ENCODE measurements at places on chromosomes 1 and 21.

GRCh38 chr21:45392573-45392971, 12.4 kb upstream of the COL18A1 start:
- DNase-seq = no peak

- no peak for DNase-seq
Measured at GRCh38 chr21:16634515-16634914, 878.3 kb upstream of the CXADR start.

DNA sequence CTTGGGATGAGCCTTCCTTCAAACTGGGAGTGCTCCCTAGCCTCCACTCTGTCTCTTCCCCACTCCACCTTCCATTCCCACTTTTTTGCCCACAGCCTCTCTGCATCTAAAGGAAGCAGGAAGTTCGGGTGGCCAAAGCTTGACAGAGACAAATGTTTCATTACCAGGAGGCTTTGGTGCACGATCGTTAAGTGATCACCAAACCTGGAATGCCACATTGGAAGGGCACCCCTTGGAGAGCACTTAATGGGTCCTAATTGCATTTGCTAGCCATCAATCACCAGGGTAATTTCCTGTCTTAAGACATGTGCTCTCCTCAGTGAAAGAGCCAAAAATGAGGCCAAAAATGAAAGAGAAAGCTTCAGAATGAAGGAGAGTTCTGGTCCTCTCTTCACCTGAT, 206.5 kb downstream of the TNR start:
- no peak for DNase-seq

GRCh38 chr1:156298852-156299357, at the start of gene VHLL:
Gene VHLL (minus strand): TSS chr1:156299307. CDS start chr1:156299189, 118 bp downstream.
- DNase-seq = no peak

DNA sequence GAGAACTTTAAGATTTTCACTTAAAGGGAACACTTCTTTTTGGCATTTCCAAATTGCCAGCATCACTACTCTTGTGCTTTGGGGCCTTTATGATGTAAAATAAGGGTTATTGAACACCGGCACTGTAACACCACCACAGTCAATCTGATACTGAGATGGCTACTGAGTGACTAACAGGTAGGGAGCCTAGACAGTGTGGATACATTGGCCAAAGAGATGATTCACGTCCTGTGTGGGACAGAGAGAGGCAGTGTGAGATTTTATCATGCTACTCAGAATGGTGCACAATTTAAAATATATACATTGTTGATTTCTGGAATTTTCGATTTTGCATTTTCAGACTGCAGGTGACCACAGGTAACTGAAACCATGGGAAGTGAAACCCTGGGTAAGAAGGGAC, 261.6 kb downstream of the SPATA17 start:
- no peak for DNase-seq

- no peak for DNase-seq
Measured at GRCh38 chr1:161736335-161736969, 13.1 kb upstream of the DUSP12 start.

GRCh38 chr1:81237473-81238089, 563.2 kb upstream of the ADGRL2 start:
- no peak for DNase-seq

DNA sequence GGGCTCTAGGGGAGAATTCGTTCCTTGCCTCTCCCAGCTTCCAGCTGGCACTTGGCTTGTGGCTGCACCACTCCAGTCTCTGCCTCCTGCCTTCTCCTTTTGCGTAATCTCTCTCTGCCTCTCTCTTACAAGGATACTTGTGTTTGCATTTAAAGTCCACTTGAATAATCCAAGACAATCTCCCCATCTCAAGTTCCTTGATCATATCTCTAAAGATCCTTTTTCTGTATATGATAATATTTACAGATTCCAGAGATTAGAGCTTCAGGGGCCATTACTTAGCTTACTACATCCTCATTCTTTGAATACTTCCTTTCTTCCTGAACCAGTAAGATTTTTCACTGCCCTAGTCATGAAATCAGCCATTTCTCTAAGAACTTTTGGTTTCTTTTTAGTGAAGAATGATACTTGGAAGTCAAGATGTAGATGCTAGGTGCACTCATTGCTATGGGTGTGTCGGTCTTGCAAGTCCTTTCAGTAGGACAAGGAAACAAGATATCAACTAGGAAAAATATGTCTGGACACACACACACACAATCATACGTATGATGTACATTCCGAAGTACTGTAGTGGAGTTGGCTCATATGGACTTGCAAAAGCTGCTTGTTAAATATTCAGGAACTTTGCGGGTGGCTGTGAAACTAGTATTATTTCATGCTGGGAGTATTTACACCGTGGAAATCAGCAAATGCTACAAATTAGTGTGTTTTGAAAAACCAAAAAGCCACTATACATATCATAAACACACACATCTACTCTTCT, 20.8 kb upstream of the RLF start:
- no peak for DNase-seq
